NCI-H1048 (cell line): ENCODE measurements at places on chromosomes 3 and 15.

DNA sequence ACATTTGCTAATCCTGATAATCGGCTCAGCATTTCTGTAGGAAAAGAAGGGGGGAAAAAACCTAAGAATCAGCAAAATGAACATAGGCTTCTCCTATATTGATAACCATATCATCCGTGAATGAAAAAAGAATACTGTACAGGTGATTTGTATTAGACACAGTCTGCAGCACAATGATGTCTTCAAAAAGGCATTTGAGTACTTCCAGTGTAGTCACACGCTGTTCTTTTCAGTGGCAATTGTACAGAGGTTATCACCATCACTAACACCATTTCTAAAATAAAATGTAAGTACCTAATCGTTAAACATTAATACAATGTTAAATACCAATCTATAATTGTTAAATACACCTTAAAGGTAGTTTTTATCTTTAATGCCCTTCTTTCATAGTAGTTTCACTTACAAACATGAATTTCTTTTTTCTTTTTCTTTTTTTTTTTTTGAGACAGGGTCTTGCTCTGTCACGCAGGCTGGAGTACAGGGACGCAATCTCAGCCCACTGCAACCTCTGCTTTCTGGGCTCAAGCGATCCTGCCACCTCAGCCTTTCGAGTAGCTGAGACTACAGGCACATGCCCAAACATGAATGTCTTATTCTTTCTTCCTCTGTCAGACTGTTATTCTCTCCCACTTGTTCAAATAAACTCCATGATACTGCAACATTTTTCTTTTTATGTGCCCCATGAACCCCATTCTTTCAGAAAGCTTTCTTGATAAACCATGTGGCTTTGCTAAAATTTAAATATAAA is 18.4 kb downstream of the GOLGB1 start:
- DNase-seq: no peak

GRCh38 chr3:71117572-71118247 is 465.8 kb downstream of the FOXP1 start:
- no peak for DNase-seq

DNA sequence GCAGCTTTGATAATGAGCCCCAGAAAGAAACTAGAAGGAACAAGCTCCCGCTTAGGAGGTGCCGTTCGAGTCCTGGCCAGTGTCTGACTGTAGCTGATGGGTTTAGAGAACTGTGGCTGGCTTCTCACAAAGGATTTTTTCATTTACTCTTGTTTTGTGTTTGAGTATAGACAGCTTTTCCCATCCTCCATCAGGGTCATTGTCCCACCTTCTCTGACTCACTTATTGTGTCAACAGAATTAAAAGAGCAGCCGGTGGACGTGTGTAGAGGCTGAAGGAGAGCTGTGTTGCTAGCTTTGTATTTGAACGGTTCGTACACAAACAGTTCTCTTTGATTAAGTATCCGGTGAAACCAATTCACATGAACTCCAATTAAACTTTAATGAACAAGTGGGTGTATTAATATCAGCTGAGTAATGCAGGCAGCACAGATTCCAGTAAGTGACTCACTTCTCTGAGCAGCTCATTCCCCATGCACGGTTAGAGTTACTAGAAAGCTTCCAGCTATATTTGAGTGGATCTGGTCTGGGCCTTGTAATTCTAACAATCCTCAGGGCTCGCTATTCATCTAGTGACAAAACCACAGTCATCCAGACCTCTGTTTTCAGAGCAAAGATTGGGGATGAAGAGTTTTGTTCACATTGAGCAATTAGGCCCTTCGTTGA is 141.0 kb downstream of the LPP start:
- no peak for DNase-seq

GRCh38 chr15:83199288-83199687 is 8.3 kb downstream of the HDGFL3 start:
- no peak for DNase-seq

DNA sequence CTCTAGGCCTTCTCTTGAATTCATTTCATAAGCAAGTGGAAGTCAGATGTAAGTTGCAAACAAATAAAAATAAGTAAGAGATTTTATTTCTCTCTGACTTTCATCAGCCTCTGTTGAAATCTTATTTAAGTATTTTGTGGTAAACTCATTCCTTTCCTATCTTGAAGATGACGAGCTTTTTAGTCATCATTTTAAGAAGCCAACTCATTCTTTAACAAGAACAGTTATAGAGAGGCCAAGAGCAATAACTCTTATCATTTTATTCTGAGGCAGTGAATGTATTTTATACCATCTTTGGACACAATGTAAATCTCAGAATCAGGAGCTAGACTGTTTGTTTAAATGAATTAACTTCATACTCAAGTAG is 147.5 kb upstream of the MBNL1 start:
- no peak for DNase-seq

DNA sequence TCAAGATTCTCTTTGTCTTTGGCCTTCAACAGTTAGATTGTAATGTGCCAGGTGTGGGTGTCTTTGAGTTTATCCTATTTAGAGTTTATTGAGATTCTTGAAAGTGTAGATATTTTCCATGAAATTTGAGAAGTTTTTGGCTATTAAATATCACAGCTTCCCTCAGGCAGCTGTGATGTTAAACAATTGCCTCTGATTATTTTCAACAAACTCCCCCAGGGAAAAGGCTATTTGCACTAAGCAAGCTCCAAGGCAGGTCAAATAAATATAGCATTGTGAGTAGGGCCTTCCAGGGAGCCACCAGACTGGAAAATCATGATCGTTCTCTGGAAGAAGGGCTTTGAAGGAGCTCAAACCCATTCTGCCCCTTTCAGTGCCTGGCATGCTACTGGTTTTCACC is 107.0 kb downstream of the EEFSEC start:
- DNase-seq: no peak

GRCh38 chr3:154071146-154071545 is 50.0 kb upstream of the ARHGEF26 start:
- no peak for DNase-seq

DNA sequence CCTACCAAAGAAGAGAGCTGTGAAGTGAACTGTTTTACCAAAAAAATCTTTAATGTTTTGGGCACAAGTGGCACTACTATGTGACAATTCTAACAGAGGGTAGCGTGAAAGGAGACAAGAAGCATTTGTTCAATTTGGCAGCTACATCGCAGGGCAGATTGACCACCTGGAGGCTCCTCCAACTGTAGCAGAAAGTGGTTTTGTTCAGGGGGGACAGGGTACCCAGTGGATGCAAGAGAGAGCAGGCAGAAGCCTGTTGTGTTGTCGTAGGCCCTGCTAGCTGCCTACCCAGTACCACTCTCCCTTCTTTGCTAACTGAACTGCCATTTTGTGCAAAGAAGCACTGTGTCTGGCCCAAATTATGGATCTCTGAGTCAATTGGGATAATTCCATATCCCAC is 54.8 kb upstream of the SYN2 start:
- no peak for DNase-seq

GRCh38 chr3:112395896-112396290 is 62.9 kb downstream of the CD200 start:
- DNase-seq: no peak

DNA sequence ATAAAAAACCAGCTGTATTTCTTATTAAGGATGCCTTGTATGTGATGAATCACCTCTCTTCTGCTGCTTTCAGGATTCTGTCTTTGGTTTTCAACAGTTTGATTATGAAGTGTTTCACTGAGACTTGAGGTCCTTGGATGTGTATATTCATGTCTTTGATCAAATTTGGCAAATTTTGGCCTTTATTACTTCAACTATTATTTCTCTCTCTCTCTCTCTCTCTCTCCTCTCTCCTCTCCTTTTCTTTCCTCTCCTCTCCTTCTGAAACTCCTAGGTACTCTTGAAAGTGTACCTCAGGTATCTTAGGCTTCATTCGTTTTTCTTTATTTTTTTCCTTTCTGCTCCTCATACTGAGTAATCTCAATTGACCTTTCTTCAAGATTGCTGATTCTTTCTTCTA is 43.3 kb downstream of the LSM3 start:
- no peak for DNase-seq
